ENCODE measurements at places on chromosomes 6 and 20.

GRCh38 chr6:112296122-112296521 lies 41.8 kb upstream of the LAMA4 start:
- no peak for DNase-seq

GRCh38 chr20:62381202-62381797 lies 5.6 kb upstream of the RPS21 start:
- no peak for DNase-seq

DNA sequence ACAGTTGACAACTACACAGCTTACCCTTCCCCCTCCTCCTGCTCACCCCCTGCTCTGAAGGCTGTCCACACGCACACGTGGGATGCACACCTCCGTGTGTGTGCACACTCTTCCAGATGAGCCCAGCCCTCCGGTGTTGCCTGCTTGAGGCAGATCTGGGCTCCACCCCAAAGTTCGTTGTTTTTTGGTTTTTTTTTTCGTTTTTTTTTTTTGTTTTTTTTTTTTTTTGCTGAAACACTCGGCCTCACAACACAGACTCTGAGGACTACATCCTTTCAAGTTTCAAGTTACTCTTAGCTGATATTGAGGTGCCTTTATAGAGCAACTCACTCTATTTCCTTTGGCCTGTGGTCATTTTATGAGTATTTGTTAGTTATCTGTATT lies 88.2 kb downstream of the RREB1 start:
- no peak for DNase-seq

DNA sequence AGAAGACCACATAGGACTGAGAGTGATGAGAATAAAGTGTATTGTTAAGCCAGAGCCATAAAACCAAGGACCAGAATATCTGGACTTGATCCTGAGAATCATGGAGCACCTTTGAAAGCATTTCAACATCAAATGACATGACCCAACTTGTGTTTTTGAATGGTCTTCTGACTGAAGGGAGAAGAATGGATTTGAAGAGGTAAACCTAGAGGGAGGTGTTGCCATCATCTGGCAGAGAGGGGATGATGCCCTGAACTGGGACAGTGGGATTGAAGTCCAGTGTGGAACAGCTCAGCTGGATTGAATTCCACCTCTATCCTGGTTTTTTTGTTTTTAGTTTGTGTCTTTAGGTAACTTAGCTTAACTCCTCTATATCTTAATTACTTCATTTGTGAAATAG lies 570.0 kb downstream of the TBC1D32 start:
- no peak for DNase-seq

- DNase-seq = no peak
Measured at GRCh38 chr6:40791004-40791403, 203.8 kb upstream of the LRFN2 start.

DNA sequence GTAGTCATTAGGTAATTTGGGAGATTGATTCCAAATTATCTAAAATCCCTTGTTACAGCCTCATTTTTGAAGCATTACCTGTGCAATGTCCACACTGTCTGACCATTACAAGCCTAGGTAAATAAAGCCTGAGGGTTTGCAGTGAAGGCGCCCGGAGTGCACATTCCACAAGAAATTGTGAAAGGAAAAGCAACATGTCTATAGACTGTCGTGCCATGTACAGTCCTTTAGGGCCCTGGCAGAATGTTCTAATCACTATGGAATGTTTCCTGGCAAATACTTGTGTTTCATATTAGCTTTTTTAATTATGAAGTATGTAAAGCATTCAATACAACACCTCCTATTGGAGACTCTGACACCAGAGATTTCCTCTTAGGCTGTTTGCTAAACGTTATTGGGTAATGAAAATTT lies 28.9 kb downstream of the PREP start:
- DNase-seq = no peak

DNA sequence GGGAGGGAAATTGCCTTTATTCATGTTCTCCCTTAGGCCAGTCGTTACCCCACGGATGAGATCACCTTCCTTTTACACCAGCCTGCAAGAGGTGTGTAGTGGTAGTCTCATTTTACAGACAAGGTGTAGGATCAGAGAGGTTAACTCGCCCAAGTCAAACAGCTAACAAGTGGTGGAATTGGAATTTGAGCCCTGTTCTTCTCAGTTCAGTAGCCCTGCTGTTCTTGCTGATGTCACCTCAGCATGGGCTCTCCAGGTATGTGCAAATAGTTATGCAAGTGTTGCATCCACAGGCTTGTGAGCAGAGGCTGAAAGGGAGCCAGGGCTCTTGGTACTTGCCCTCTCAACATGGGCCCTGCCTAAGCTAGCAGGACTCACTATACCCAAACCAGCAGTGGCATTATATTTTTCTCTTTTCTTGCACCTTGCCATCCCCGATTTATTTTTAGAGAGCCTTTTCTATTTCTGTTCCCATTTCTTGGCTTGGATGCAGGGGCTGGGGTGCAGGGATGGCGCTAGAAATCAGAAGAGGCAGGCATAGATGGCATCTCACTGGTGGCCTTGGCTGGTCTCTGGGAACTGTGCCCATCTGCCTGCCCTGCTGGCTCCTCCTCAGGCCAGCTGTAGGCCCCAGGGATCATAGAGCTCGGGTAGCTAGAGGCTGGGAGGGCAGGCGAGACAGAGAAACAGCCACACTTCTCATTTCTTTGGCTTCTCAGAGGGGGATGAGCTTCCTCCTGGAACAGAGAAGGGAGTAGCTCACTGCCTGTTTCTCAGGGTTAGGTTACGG lies 18.2 kb downstream of the PPARD start:
- no peak for DNase-seq

DNA sequence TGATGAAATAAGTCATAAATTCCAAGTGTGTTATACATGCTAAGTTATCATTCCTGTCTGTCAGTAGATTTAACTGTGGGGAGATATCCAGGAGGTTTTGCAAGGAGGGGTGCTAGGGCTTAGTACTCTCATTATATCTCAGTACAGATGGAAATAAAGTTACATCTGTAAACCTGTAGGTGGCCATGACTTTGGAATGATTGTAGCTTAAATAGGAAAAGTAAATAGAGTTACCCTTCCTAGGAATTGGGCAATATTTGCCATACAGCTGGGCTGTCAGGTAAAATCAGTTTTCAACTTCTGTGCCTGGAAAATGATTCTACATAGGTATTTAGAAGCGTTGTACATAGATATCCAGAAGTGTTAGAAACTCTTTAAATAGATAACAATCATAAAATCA lies 19.8 kb upstream of the TGM3 start:
- no peak for DNase-seq

GRCh38 chr20:8309634-8310033 lies 177.6 kb downstream of the PLCB1 start:
- no peak for DNase-seq

GRCh38 chr20:7702141-7702540 lies 238.1 kb downstream of the HAO1 start:
- no peak for DNase-seq

DNA sequence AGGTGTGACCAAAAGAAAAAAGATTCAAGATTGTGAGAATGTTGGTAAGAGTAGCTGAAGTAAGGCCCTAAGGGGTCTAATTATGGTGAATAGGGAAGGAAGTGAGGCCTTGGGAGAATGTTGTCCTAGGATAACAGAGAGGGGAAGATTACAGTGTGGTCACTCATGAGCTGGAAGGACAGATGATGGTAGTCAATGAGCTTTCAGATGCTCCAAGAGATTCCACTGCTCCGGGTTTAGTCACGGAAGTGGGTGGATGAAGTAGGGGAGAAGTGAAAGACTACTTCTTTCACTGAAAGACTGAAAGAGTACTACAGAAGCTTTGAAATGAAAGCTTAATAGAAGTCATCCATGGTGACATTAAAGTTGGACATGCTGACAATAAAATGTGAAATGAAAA lies 108.5 kb downstream of the MMS22L start:
- no peak for DNase-seq

DNA sequence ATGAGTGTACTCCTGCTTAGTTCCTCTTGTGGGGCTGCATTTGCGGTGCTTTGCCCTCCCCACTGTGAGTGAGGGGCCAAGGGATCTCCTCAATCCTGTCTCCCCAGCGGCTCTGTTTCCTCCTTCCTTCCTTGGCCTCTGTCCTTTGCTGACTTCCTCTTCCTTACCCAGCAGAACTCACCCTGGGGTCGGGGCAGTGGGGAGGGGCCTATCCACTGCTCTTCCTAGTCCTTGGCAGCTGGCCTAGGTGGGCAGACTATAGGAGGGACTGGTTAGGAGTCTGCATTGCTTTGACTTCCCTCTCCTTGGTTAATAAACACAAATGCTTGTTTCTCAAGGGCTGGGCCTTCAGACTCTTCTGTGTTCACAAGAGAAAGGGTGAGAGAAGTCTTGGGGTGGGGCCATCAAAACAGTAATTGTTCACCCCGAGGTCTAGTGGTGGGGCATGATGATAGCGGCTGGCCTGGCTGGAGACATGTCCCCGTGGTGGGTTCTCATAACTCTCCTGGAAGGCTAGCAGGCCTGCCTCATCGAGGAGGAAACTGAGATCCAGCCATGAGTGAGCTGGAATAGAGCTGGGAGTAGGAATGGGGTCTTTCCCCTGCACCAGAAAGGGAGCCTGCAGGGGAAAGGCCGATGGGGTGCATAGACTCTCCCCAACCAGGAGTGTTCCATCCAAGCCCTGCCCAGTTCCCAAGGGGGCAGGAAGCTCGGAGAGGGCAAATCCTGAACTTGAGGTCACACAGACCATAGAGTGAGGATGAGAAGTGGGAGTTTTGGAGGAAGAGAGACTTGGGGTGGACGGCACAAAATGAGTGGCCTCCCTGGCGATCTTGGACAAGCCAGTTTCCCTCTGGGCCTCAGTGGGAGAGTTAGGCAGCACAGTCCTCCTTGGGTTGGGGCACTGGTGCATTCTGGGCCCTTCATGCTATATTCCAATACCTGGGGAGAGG lies 12.7 kb downstream of the FAM110A start:
- DNase-seq = no peak

DNA sequence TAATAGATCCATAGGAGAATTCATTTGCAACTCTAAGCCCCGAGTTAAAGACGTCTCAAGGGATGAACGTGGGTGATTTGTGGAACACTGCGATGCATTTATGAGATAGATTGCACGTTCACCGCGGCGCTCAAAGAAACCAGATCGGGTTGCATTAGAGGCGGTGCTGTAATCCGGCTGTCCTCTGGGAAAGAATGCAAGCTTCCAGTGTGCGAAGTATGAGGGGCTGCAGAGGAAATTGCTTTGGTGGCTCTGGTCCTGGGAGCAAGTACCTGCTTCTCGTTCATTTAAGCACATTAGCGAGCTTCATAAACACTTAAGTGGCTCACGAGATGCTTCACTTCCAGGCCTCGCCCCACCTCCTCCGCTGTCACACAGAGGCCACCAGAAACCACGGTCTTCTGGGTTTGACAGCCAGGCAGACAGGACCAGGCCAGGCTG lies 182.3 kb downstream of the CDH4 start:
- no peak for DNase-seq

- DNase-seq = no peak
Measured at GRCh38 chr20:55010761-55011160, 535.4 kb downstream of the DOK5 start.

- DNase-seq = no peak
Measured at GRCh38 chr6:45815466-45816125, 200.1 kb downstream of the CLIC5 start.

- DNase-seq = no peak
Measured at GRCh38 chr6:166530211-166531095, 56.0 kb downstream of the RAMACL start.

DNA sequence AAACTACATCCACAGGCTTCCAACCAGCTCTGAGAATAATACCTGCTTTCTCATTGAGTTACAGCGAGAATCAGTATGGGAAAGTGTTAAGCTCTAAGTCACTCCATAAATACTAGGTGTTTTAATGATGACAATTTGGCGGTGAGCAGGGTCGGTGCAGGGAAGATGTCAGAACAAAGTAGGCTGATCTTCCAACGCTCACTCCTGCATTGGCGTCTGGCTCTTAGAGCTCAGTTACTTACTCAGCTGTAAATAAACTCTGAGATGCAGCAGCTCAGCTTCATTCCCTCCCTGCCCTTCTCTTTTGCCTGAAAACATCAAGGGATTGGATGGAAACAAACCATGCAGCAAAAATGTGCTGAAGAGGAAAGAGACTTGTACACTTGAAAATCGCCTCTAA lies 102.5 kb upstream of the SPACA1 start:
- DNase-seq = no peak

Data from AG04450 (cell line).